Mesendoderm (in vitro differentiated cells): ENCODE measurements at places on chromosomes 12 and 14.

DNA sequence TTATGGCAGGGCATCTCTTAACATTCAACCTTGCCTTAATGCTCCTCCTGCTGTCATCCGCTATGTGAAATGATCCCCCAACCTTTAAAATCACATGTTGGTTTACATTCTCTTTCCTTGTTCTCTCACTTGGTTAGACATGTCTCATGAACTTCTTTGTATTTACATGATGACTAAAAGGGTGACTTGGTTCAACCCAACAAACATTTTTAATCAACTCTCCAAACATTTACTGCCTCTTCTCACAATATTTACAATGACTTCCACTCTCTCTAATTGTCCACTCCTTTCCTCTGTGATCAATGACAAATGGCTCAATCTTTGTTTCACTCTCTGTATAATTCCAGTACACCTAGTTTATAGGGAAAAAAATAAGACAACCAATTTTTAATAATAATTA lies 506.1 kb downstream of the NELL2 start:
- no peak for DNase-seq

GRCh38 chr14:68842298-68842697 lies 49.4 kb upstream of the ZFP36L1 start:
- no peak for DNase-seq

DNA sequence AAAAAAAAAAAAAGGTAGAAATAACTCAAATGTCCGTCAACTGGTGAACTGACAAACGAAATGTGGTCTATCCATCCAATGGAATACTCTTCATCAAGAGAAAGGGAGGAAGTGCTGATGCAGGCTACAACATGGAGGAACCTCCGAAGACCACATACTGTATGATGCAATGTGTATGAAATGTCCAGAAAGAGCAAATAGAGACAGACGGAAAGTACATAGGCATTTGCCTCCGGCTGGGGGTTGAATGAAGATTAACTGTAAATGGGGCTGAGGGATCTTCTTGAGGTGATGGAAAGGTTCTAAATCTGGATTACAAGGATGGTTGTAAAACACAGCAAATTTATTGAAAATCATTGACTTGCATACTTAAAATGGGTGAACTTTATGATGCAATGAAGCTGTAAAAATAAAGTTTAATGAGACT lies 35.4 kb downstream of the DLK1 start:
- DNase-seq = no peak

GRCh38 chr12:94271351-94271750 lies 123.0 kb downstream of the PLXNC1 start:
- DNase-seq = no peak

- no peak for DNase-seq
Observed at GRCh38 chr14:93014058-93015023, 91.4 kb downstream of the CHGA start.

DNA sequence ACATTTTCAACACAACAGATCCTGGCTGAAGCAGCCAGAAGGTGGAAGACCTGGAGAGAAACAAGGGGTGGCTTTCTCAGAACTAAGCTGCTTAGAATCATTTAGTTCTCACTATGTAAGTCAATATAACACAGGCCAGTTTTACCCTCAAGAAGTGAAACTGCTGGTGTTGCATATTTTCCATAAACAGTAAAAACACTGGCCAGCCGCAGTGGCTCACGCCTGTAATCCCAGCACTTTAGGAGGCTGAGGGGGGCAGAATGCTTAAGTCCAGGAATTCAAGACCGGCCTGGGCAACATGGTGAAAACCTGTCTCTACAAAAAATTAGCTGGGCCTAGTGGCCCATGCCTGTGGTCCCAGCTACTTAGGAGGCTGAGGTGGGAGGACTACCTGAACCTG lies 11.6 kb downstream of the STX2 start:
- DNase-seq = no peak

DNA sequence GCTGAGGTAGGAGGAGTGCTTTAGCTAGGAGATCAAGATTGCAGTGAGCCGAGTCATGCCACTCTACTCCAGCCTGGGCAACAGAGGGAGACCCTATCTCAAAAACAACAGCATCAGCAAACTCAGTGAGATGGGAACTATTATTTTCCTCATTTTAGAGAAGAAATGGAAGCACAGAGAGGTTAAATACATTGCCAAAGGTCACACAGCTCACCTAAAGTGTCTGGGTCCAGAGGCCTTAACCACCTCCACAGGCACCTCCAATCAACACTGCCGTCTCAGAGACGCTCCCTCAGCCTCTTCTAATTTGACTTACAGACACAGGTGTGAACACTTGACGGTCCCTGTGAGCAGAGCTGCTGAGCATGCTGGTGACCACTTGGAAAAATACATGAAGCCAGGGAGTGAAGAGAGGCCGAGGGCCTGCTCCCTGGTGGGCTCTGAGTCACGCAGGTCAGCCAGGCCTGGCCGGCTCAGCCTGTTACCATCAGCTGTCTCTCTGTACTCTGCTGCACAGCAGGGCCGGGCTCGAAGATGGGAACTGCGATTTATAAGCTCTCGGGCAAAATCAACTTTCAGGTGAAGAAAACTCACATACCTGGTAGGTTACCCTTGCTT lies 77.5 kb upstream of the RASSF3 start:
- DNase-seq = peak; percentile 41

GRCh38 chr12:13534645-13535398 lies 338.3 kb downstream of the EMP1 start:
- DNase-seq = peak; percentile 88

DNA sequence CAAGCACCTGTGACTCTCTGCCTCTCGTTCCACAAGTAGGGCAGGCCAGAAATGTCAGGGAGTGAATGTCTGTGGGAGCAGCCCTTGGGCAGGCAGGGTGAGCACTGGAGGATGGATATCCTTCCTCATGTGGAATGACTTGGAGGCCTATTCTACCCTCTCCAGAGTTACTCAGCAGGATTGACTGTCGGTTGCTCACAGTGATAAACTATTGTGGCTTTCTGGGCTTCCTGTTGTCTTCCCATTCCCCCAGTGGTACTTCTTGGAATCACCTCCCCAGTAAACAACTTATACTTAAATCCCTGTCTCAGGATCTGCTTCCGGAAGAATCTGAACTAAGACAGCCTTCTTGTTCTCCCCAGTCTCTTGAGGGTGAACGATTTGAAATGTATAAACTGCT lies 79.6 kb upstream of the MANSC4 start:
- peak; percentile 37 for DNase-seq

- DNase-seq = peak; percentile 68
Observed at GRCh38 chr14:57871459-57872080, 5.7 kb upstream of the SLC35F4 start.

- no peak for DNase-seq
Observed at GRCh38 chr12:130382818-130383217, 45.1 kb downstream of the PIWIL1 start.

GRCh38 chr12:13093191-13093847 lies 10.1 kb downstream of the GSG1 start:
- no peak for DNase-seq

DNA sequence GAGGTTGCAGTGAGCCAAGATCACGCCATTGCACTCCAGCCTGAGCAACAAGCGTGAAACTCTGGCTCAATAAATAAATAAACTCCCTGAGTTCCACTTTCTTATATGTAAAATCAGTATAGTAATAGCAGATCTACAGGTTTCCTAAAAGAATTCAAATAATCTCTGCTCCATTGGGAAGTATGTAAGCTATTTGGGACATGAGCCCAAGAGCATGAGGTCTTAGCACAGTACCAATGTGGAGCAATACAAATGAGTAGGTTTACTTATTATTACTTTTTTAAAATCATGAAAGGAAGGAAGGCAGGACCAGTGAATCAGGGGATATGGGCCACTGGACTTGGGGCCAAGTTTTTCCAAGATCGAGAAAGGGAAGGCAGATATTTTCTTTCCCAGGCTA lies 216.9 kb upstream of the DIO2 start:
- peak; percentile 4 for DNase-seq

- DNase-seq = no peak
Observed at GRCh38 chr12:123897221-123897620, 75.4 kb downstream of the CCDC92 start.

- DNase-seq = no peak
Observed at GRCh38 chr12:53145383-53146260, 34.9 kb upstream of the ZNF740 start.

- no peak for DNase-seq
Observed at GRCh38 chr12:120870415-120870814, 33.7 kb downstream of the SPPL3 start.

- no peak for DNase-seq
Observed at GRCh38 chr12:84315926-84316325, 596.7 kb downstream of the SLC6A15 start.

DNA sequence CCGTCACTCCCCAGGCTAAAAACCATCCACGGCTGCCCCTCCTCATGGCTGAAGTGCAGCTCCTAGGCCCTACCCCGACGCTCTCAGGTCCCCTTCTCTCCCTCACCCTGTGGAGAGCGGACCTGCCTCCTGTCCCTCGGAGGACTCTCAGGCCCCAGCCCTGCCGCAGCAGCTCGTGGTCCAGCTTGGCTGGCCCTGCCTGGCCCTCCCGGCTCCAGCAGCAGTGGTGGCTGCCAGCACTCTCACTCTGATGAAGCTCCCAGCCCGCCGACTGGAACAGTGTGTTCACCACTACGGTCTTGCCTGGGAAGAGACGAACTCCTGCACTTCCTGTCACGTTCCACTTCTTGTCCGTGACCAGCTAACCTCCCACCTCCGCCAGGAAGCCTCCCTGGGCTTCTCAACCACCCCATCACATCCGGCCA lies 11.1 kb downstream of the BAG5 start:
- DNase-seq = no peak

DNA sequence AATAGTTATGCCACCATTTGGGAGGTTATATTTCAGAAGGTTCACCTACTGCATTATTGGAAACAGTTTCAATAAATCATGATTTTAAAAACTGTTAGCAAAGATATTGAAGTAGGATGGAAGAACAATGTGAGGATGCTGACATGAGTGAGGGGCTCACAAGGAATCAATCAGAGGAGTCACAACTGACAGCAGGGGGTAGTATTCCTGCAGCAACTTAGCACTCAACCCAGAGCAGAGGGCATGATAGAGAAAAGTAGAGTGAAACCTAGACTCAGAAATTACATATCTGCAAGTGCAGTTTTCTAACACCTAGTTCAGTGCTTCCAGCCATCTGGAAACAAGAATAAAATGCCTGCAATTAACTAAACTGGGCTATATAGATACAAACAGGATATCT lies 772.5 kb upstream of the USP15 start:
- peak; percentile 11 for DNase-seq

DNA sequence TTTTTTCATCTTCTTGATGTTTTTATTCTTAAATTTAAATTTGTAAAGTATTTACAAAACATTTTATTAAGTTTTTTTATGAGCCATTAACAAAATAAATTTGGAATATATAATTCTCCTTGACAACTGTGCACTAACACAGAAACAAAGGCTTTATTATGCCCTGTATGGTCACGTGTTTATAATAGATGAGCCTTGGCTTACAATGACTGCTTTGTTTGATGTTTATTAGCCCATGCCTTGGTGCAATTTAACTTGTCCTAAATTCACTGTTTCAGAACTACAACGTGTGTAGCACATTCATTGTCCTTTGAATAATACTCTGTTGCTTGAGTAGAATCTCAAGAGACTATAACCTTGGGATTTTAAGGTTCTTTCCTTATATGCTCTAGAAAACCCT lies 59.8 kb downstream of the CNTN1 start:
- DNase-seq = no peak

GRCh38 chr14:92711976-92712653 lies 36.3 kb downstream of the LGMN start:
- DNase-seq = no peak

- peak; percentile 85 for DNase-seq
Observed at GRCh38 chr14:76920331-76921087, 94.3 kb downstream of the LRRC74A start.

DNA sequence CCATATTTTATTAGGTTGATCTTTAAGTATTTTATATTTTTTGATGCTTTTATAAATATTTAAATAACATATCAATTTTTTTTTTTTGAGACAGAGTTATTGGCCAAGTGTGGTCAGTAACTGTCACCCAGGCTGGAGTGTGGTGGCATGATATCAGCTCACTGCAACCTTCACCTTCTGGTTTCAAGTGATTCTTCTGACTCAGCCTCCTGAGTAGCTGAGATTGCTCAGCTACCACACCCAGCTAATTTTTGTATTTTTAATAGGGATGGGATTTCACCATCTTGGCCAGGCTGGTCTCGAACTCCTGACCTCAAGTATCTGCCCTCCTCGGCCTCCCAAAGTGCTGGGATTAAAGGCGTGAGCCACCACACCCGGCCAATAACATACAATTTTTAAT lies 71.1 kb downstream of the FUT8 start:
- DNase-seq = no peak

- DNase-seq = no peak
Observed at GRCh38 chr14:104286496-104286895, 148.1 kb downstream of the KIF26A start.
